Left ventricle myocardium inferior (tissue), 1 donor: ENCODE measurements at places on chromosomes 11 and 22.

GRCh38 chr11:32705309-32706033 lies 89.0 kb downstream of the CCDC73 start:
- DNase-seq, result no peak

DNA sequence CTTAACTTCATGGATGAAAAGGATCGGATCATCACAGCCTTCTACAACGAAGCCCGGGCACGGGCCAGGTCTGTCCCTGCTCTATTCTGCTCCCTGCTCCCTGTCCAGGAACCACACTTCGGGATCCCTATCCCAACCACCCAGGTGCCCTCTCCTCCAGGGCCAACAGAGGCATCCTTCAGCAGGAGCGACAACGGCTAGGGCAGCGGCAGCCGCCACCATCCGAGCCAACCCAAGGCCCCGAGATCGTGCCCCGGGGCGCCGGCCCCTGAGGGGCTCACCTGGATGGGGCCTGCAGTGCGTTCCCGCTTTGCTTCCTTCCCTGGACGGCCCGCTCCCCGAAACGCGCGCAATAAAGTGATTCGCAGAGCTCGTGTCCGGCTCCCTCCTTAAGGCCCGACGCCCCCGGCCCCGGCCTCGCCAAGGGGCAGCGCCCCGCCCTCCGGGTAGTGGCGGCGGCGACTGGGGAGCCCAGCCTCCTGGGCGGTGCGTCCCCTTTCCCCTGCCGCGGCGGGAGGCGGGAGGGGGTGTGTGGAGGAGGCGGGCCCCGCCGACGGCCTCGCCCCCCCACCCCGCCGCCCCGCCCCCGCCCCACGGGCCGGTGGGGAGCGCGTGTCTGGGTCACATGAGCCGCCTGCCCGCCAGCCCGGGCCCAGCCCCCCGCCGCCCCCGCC lies at the start of gene VEGFB:
TSS of gene VEGFB (plus strand) at position 672 of the 674 bp plus-strand sequence. CDS start 250 bp downstream, outside the sequence.
- DNase-seq, result peak; percentile 81

GRCh38 chr11:32006799-32007388 lies 84.0 kb upstream of the RCN1 start:
- no peak for DNase-seq

DNA sequence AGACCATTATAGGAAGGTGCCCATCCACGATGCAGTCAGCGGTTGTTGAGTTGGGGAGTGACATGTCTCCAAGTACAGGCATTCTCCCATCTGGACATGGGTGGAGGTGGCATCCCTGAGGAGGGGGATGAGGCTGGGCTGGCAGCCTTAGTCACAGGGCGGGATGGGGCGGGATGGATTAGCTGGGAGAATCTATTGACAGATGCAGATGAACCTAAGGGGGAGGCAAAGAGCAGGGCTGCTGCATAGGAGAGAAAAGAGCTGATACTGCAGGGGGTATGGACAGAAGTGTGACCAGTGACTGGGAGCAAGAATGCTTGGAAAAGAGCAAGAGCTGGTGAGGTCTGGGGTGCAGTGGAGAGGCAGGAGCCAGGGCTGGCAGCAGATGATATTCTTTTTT lies 42.7 kb downstream of the SCN3B start:
- DNase-seq, result no peak

- DNase-seq, result no peak
Measured at GRCh38 chr11:60338053-60338452, 11.0 kb downstream of the MS4A6E start.
